ENCODE measurements at places on chromosomes 2 and 18.

DNA sequence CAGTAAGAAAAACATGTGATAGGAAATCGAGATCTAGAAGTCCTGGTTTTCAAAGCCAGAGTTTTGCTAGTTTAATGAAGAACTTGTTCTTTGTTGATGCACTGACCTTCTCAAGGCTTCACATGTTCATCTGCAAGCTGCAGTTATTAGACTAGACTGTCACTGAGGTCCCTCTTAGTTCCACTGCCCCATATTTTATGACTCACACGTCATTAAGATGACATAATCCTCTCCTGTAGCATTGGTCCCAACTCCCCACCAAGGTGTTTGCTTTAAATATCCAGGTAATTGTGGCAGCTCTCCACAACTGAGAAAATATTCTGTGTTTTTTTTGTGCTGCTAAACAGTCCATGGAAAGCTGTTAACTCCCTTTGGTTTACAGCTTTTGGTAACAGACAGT lies 149.7 kb downstream of the MREG start:
- DNase-seq = no peak

GRCh38 chr2:24993406-24994145 lies 21.8 kb upstream of the DNAJC27 start:
- DNase-seq = peak; percentile 50

GRCh38 chr2:151783133-151783520 lies 45.1 kb downstream of the ARL5A start:
- DNase-seq = no peak

DNA sequence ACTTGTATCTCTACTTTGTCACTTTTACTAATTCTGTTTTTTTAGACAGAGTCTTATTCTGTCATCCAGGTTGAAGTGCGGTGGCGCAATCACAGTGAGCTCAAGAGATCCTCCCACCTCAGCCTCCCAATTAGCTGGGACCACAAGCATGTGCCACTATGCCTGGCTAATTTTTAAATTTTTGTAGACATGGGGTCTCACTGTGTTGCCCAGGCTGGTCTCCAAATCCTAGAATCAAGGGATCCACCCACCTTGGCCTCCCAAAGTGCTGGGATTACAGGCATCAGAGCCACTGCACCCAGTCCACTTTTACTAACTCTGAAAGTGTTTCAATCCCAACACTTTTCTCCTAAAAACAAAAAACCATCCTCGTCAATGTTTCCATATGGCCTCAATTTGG lies 94.9 kb downstream of the MALT1 start:
- no peak for DNase-seq

- DNase-seq = no peak
These were observed 2.9 kb upstream of the GAL3ST2 start for GRCh38 chr2:241773511-241774418.

DNA sequence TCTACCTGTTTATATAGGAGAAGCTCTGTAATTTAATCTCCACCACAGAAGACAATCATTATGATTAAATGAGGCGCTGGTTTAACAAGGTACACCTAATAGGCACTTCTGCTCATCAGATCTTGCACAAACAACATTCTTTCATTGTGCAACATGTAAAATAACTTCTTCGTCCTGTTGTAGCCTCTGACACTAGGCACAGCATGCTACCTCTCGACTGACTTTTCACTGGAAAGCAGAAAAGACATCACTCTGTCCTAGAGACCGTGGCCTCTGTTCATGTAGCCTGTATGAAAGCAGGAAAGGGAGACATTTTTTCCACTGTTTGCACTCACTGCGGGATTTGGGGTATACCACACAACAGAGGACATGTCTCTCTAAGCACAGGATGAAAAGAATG lies 316.5 kb downstream of the IRS1 start:
- DNase-seq = no peak

DNA sequence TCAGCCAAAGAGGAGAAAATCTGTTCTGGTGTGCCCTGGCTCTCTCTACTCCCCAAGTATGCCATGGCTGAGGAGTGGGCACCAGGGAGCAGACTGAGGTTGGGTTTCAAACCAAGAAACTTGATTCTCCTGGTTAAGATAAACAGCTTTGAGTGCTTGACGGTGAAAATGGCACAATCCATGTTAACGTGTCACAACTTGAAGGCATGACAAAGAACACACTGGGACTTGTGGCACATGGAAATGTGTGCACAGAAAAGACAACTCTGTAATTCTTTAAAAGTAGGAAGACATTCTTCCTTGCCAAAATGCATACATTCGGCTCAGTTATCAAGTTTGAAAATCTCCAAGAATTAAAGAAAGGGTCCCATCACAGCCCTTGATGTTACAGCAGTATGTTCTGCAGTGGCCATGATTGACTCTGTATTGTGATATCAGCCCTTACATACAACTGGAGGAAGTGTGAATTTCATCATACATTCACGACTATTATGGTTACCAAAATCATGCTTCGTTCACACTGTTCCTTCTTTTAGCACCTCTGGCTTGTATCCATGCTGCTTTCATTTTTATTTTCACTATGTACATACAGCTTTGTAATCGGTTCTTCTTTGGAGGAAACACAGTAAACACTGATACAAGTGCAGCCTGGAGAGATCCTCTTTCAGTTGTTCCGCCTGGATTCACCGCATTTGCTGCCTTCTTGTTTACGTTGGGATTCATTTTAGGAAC lies 15.6 kb upstream of the ACTG2 start:
- no peak for DNase-seq

GRCh38 chr2:136327162-136327852 lies 209.4 kb upstream of the CXCR4 start:
- DNase-seq = peak; percentile 29

DNA sequence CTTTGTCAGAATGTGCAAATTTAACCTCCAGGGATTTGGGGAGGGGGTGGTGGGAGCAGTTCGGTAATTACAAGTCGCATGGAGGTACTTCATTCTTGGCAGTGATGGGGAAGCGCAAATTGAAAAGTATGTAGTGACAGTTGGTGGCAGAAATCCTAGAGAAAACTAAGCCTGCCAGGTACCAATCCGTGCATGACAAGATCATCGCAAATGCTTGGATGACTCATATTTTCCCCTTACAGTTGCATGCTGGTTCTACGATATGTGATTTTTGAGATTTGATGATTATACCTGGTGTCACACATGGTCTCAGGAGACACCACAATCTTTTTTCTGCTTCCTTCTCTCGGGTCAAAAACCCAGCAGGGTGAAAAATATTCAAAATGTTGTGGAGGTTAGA lies 479.7 kb upstream of the ID2 start:
- DNase-seq = no peak

DNA sequence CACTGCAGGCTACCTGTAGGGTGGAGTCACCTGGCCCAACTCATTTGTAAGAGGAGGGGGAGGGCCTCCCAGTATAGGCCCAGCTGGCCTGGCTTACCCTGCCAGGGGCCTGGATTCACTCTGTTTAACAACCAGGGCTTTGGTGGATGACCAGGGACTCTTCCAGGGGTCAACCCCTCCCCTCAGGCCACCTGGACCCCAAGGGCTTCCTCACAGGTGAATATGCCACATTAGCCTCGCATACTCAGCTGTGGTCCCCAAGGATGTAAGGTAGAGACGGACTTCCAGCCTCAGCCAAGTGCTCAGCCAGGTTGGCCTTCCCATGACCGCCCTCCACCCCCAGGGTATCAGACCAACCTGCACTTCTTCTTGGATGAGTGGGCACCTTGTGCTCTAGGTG lies 8.8 kb upstream of the SH3RF3 start:
- DNase-seq = no peak

DNA sequence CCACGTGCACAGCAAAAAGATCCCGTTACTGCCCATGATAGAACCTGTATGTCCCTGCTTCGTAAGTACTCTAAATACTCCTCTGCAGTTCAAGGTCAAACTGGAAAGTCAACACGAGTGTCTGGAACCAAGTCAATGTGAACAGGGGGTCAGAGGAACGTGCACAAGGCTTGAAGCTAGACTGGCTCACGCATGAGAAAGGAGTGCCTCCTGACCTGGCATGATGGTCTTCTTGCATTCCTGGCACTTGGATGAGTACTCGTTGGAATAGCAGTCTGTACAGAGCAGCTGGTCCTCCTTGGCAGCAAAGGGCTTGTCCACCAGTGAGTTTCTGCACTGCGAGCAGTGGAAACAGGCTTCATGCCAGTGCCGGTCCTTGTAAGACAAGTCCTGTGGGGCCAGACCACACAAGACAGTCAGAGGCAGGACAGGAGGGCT lies 25.5 kb downstream of the FHL2 start:
- DNase-seq = peak; percentile 57

- no peak for DNase-seq
These were observed 73.1 kb downstream of the EIF2AK3 start for GRCh38 chr2:88554189-88554588.

- peak; percentile 51 for DNase-seq
These were observed 38.1 kb downstream of the SCN2A start for GRCh38 chr2:165277295-165277694.

DNA sequence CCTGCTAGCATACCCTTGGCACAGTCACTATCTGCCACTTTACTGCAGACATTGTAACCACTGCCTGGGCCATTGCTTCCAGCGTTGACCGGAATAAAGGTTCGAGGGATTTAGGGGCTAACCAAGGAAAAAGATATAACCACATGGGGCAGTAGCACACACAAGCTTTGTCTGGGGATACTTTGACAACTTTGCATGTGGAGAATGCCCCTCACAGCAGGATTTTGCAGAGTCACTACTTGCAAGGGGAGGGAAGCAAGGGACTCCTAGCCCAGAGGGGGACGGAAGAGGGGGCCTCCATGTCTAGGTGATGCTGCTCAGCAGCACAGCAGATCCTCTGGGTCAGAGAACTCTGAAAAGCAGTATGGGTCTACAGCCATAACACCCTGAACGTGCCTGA lies 138.7 kb downstream of the SPP2 start:
- DNase-seq = no peak

- DNase-seq = peak; percentile 63
These were observed 58.7 kb upstream of the ACTR3 start for GRCh38 chr2:113831161-113831560.

- DNase-seq = no peak
These were observed 29.3 kb downstream of the PDE11A start for GRCh38 chr2:178043266-178043665.

DNA sequence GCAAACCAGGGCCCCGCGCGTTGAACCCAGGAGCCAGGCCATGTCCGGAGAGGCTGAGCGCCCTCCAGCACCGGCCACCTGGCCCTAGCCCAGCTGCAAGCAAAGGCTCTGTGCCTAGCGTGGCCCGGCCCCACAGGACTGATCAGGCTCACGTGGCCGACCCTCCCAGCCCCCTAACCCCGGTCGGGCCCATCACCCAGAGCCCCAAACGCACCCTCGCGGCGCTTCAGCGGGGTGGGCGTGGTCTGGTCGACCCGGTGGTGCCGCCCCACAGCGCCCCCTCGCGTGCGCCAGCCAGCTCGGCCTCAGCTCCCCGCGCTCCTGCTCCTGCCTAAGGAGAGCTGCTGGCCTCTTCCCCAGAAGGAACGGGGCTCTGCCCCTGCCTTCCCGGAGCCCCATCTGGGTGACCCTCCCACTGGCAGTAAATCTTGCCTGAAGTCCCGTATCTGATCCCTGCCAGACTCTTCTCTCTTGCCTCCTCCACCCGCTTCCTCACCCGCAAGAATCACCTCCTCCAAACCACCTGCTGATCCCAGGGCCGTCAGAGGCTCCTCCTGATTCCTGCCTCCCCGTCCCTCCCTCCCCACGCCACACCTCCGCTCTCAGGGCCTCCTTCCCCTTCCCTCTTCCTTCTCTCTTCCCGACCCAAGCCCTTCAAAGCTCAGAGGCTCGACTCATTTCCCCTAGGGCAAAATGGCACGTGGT lies 12.3 kb upstream of the TEX51 start:
- DNase-seq = no peak

GRCh38 chr2:157735532-157735931 lies 106.9 kb upstream of the ACVR1C start:
- DNase-seq = no peak

DNA sequence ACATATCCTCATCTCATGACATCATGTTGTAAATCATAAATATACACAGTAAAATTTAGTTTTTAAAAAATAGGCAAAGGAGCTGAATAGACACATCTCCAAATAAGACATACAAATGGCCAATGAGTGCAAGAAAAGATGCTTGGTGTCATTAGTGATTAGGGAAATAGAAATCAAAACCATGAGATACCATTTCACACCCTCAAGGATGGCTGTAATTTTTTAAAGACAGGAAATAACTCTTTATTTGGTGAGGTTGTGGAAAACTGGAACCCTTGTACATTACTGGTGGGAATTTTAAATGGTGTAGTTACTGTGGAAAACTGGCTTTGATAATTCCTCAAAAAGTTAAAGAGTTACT lies 141.6 kb downstream of the PTRHD1 start:
- DNase-seq = no peak

GRCh38 chr2:187934236-187934635 lies 357.4 kb upstream of the GULP1 start:
- no peak for DNase-seq

GRCh38 chr2:42769583-42770287 lies 5.8 kb upstream of the OXER1 start:
- no peak for DNase-seq

- no peak for DNase-seq
These were observed 948.8 kb downstream of the SOCS6 start for GRCh38 chr18:71237641-71238040.

DNA sequence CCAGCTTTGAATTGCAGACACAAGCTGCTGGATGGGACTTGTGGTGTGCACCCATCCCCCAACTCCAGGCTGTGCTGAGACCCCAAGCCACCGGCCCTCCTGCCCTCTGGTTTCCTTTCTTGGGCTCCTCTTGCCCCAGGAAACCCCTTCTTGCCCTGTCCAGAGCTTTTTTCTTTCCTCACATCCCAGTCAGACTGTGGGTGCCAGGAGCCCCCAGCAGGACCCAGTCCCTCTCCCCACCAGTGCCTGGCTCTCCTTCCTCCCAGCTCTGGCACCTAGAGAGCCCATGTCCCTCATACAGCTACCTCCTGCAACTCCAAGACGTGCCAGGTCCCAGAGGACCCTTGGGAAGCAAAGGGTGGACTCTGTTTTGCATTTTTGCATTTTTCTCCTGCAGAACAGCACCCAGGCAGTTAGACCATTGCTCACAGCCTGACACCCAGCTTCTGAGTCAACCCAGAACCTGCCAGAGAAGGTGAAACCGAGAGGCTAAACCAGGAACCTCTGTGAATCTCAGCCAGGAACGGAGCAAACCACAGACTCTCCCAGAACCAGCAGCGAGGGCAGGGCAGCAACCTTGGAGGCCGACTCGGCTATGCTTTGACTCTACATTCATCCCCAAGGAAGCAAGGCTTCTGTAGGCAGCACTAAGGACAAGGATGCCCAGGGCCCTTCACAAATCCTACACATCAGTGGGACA lies 221.1 kb downstream of the ANAPC1 start:
- peak; percentile 80 for DNase-seq

DNA sequence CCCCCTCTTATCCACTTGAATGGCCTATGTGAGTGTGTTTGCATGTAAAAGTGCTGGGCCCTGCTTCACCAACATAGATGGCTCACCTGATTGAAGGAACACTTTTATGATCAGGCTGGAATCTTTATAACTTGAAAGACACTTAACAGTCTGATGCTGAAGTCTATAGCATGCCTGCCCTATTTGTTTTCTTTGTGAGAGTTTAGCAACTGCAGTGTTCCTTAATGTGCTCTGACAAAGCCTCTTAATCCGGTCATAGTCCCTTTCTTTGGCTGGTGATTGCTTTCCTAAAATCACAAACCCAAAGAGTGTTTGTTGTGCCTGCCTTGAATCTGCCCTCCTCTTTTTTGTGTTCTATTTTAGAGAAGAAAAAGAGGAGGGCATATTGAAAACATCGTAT lies 1382.8 kb upstream of the CELF4 start:
- DNase-seq = no peak

Data from astrocyte (in vitro differentiated cells and primary cell).